ENCODE measurements at places on chromosomes 11 and 22. TPM values are rescaled to one million over a fixed set of nuclear protein-coding genes. Genes with fewer than 3 reads are reported as not detected.

KREMEN1 gene
- total RNA-seq: not detected

PGA4 gene
- total RNA-seq: not detected

- no peaks in the 10 kb centered on the region for H3K36me3 ChIP-seq
- H3K27ac ChIP-seq: no peak overlapping the region
- peaks cover 8% of the 10 kb centered on the region for H3K27me3 ChIP-seq
- H3K4me3 ChIP-seq: no peak overlapping the region
- H3K4me1 ChIP-seq: no peaks in the 10 kb centered on the region
Observed at GRCh38 chr11:115385226-115385625, 119.0 kb downstream of the CADM1 start.

- peaks cover 9% of the 10 kb centered on the region for H3K4me1 ChIP-seq
- H3K36me3 ChIP-seq: no peaks in the 10 kb centered on the region
- H3K27ac ChIP-seq: no peak overlapping the region
Observed at GRCh38 chr11:17563961-17564686, 17.1 kb downstream of the OTOG start.

- H3K27ac ChIP-seq: no peak overlapping the region
- DNase-seq: no peak
- H3K27me3 ChIP-seq: peaks cover 27% of the 10 kb centered on the region
- no peak overlapping the region for H3K4me3 ChIP-seq
- H3K36me3 ChIP-seq: no peaks in the 10 kb centered on the region
Observed at GRCh38 chr11:112637076-112637475, 324.1 kb upstream of the NCAM1 start.

- H3K4me1 ChIP-seq: peaks cover 19% of the 10 kb centered on the region
- H3K36me3 ChIP-seq: peaks cover 15% of the 10 kb centered on the region
- peaks cover 9% of the 10 kb centered on the region for H3K27me3 ChIP-seq
Observed at GRCh38 chr11:67606093-67606491, 644 bp upstream of the NDUFV1 start.

DNA sequence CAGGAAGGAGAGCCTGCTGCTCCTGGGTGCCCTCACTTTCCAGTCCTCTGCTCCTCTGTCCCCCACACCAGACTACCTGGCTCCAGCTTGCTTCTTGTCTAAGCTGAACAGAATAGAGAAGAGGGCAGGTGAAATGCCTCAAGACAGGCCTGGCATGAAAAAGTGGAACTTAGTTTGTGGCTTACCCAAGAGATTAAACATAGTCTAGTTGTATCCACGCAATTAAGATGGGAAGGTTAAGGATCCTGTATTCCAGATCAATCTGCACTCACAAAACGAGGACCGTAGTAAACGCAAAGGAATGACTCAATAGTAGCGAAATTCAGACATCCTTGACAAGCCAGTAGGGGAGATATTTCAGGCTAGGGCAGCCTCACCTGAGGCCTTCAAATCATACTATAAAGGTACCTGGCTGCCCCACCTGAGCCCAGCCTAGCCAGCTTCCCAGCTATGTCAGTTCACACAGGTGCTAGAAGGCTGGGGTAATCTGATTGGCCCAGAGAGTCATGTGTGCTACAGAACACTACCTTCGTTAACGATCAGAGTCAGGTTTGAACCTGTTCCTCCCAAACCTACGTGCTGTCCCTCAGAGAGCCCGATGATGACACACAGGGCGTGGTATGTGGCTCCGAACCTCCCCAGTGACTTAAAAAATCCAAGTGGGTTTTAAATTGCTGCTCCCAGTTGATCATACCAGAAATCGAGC, 46.5 kb downstream of the AHNAK start:
- no peak overlapping the region for H3K4me3 ChIP-seq
- peaks cover 10% of the 10 kb centered on the region for H3K4me1 ChIP-seq
- no peak overlapping the region for H3K27ac ChIP-seq

- no peak for DNase-seq
- H3K4me3 ChIP-seq: peak overlapping the region; percentile 15
- peaks cover 2% of the 10 kb centered on the region for H3K27me3 ChIP-seq
- H3K36me3 ChIP-seq: peaks cover 5% of the 10 kb centered on the region
Observed at GRCh38 chr22:28395920-28396753, 283.5 kb downstream of the TTC28 start.

All from activated CD4-positive, alpha-beta T cell treated with anti-CD3 and anti-CD28 coated beads, Interleukin-2, amount 10 ng/mL, durations not matched to agents 7 days and 5 days (primary cell).